Forelimb muscle (tissue), 1 donor: ENCODE measurements at places on chromosomes 5 and 9.

DNA sequence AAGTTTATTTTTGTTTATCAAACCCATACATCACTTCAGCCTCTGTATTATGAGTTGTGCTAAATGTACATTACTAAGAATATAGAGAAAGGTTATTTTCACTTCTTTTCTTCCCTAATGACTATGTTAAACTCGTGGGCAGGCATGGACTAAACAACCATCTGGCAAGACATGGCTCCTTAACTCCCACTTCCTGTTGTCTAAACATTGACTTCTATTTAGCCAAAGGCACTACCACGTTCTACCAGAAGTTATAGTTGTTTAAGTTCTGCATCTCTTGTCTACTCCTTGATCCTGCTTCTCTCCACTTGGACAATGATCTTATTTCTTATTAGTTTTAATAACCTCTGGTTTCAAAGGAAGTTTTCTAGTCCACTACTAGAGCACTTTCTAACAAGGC, 136.1 kb downstream of the MACIR start:
- DNase-seq = no peak

DNA sequence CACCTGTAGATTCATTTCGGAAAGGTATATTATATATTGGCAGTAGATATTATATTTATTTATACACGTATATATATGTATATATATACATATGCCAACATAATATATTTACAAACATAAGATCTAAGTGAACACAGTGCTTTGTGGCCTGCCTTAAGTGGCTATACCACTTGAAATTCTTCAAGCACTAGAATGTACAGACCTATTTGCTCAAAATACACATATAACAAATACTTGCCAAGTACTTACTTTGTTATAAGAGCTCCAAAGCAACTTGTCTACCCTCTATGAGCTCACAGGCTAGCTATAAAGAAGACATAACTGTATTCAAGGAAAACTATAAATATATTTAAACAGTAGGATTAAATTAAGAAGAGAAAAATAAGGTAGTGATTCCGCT, 33.6 kb upstream of the SLC36A1 start:
- DNase-seq = no peak

DNA sequence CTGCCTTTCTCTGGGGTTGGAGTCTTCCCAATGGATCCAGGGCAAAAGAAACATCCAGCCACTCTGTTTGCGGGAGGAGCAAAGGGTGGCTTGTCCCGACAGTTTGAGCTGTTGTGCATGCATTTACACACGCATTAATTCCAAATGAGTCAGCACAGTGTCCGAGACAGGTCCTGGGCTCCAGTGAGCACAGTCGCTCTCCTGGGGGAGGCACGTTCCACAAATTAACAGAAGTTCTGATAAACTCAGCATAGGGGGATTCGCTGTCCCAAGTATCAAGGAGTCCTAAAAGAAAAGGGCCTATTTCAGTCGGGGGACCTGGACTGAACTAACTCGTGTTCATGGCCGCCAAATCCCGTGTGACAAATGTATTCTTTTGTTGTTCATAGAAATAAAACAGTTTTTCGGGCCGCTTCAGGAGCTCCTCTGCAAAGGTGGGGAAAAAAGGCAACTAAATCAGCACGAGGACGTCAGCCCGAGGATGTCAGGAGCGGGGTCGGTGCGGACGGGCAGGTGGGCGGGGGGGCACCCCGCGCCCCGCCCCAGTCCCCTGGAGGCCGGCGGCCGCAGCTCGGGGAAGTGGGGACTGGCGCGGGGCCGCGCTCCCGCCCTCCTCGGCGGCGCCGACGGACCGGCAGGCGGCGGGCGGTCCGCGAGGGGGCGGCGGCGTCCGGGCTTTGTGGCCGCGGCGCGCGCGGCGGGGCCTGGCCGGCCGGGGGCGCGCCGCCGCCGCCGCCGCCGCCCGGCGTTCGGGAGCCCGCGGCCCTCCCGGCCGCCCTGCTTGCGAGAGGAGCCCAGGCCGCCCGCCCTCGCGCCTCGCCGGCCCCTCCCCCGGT, at the start of gene MSANTD3:
TSS of gene MSANTD3 (plus strand) at position 614 of the 836 bp plus-strand sequence. CDS start 14,796 bp downstream, outside the sequence.
- no peak for DNase-seq

GRCh38 chr5:169970911-169971765, 9.2 kb downstream of the INSYN2B start:
- DNase-seq = no peak

GRCh38 chr5:59814537-59814872, 79.0 kb downstream of the PDE4D start:
- no peak for DNase-seq

- no peak for DNase-seq
Measured at GRCh38 chr9:99299211-99300102, 77.4 kb downstream of the SEC61B start.

DNA sequence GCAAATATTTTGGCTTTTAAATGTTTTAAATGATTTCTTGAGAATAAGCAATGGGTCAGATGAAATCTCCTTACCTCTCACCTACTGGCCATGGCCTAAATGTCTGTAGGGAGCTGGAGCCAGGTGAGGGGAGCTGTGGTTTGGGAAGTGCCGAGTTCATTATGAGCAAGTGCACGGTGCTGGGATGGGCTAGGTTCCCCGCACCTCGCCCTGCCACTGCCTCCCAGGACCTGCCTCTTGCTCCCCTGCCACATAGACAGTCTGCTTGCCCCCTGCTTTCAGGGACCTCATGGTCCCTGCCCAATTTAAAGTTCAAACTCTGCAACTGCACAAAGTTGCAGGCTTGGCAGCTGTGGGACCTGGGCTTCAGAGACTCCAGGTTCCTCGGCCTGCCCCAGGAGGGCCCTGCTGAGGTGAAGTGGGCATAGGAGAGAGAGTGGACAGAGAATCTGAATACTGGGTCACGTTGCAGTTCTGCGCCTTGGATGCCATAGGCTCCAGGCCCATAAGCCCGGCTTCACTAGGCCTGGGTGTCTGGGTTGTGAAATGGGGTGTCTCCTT, 5.4 kb downstream of the OR13J1 start:
- no peak for DNase-seq

- DNase-seq = no peak
Measured at GRCh38 chr9:38186404-38187115, 117.5 kb upstream of the SHB start.

- DNase-seq = no peak
Measured at GRCh38 chr9:127126971-127127370, 4.5 kb upstream of the ANGPTL2 start.

DNA sequence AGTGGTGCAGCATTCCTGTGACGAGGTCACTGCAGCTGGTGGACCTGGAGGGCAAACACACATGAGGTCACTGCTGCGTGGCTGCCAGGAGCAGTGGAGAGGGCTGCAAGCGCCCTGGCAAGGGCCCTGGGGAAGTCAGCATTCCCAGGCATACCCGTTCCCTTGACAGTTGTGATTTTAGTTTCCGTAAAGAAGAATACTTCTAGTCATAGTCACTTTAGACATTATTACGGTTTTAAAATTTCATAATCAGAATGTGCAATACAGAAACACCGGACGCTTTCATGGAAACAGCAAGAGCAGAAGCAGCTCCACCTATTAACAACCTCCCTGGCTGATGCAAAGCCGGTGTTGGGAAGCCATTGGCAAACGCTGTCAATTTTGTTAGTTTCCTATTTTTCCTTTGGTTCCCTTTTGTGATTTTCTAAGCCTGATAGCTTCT, 129.8 kb downstream of the GADD45G start:
- DNase-seq = no peak

- DNase-seq = no peak
Measured at GRCh38 chr5:2588850-2589501, 162.5 kb downstream of the IRX2 start.

DNA sequence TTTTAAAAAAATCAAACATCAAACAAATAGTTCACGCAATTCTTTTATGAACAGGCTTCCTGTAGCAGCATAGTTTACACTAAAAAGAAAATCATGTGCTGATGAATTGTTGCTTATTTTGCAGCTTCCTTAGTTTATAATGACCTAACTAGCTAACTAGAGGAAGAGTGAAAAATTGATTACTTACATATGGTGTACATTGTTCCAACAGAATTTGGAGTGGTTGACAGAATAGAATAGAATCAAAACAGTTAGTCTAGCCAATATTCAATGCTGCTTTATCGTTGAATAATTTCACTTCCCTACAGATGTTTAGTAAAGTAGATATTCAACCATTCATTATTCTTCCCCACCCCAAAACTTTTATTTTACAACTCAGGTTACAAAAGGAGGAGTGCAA, 4.2 kb downstream of the NMUR2 start:
- DNase-seq = peak; percentile 40

DNA sequence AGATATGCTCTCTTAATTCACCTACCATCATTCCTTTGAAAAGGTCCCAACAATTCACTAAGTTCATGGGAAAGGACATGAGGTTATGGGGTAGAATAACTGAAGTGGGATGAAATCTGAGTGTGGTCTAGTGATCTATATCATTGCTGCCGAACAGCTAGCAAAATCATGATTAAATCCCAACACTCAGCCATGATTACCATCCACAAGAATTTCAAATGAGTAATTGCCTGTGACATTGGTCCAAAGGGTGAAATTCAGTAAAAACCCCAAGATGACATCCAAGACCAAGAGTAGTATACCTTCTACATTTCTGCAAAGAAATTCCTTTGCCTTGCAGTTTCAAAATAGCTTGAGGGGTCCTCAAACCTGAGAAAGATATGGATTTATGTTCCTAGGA, 225.6 kb downstream of the SPOCK1 start:
- no peak for DNase-seq

GRCh38 chr5:86546582-86546981, 71.2 kb upstream of the COX7C start:
- DNase-seq = no peak

DNA sequence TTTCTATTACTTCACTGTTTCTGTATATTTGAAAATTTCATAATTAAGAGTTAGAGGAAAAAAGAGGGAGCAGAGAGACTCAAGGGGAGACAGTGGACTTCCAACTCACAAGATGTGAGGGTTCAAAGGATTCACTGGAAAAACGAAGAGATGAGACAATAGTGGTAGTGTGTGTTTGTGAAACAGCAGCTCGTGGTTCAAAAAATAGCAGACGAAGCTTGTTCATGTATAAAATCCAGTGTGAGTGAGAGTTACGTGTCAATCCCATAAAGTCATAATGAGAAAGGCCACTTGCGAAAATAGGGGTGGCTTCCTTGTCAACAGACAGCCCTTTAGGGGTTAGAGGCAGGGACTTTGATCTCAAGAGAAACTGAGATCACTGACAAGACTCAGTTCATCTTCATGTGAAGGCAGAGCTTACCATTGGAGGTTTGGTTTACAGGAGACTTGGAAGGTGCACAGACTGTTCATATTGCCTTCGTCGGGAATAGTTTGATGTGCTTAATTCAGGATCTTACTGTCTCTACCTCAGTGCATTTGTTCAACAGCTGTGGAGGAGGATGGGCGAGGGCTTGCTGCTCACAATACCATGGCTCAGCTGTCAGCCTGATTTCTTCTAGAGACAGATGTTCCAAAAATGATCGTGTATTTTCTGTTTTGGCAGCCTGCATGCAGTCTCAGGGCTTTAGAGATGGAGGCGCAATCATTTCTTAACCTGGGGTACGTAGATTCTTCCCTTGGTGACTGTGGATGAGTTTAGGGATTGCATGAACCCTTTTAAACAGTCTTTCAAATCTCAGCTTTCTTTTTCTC, 105.7 kb upstream of the KLF9 start:
- no peak for DNase-seq

- DNase-seq = no peak
Measured at GRCh38 chr5:82591021-82591515, 312.9 kb upstream of the RPS23 start.

DNA sequence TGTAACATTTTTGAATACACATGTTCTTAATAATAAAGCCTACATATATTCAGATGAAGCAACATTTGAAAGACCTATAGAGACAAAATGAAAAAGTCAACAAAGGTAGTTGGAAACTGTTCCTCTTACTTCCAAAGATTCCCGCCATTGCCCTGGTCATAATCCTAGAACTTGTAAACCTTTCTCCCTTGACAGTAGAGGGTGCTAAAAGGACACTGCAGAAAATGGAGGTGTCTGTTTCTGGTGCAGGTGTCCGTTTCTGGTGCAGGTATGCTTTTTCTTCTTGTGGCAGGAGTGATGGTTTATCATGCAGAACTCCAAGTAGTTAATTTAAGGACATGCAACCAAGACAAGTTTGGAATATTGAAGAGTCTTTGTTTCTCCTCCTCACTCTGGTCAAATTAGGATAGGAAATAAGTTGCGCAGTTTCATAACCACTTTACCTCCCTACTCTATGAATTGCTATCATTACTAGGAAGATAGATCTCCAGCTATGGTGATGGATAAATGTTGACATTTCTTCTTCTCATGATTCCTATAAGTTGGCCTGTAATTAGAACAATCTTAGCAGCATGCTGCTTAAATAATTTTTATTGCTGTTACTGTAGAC, 56.0 kb upstream of the FAM174A start:
- DNase-seq = no peak

- DNase-seq = no peak
Measured at GRCh38 chr5:132628814-132629213, 29.2 kb upstream of the IL13 start.

DNA sequence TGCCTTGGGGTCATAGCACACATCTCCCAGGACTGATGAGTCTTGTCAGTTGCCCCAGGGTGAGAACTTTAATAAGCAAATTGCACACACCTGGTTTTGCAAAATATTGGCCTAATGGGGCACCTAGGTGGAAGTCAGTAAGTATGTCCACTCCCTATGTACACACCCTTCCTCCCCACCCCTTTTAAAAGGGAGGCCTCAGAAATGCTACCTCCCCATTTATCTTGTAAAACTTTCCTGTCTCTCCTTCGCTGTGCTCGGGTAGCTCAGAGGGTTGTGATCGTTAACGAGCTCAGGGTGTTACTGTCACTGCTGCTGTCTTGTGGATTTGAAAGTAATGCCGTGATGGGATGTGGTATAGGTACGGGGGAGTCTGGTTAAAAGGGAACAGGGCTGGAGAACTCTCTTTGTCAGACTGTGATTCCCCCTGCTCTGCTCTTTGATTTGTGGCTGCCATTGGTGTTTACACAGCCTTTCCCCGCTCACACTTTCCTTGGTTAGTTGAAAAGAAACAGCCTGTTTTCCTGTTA, 26.2 kb downstream of the ZNF462 start:
- DNase-seq = no peak

DNA sequence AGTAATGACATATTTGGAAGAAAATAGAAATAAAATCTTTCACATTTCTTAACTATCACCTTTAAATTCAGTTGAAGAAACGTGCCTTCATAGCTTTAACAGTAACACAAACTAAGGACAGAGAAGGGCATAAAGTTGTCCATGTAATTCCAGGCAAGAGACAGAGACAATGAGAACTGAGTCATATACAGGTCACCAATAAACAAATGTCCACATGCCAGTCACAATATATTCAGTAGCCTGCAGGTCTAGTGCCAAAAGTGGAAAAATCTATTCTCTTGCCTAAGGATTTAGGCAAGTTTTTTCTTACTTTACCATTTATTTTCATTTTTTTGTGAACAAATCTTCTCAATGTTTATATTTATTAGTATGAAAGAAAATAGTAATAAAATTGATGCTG, 1711.5 kb upstream of the NUDT12 start:
- no peak for DNase-seq

- DNase-seq = no peak
Measured at GRCh38 chr9:72497447-72498046, 23.9 kb upstream of the TMC1 start.

GRCh38 chr9:130124085-130124860, 47.9 kb upstream of the NCS1 start:
- no peak for DNase-seq

- peak; percentile 58 for DNase-seq
Measured at GRCh38 chr9:122912964-122913673, at the start of gene ZBTB6. Gene ZBTB6 (minus strand): TSS chr9:122913323. CDS start chr9:122912072, 1,251 bp downstream.

GRCh38 chr5:133461796-133462516, 150.4 kb downstream of the FSTL4 start:
- no peak for DNase-seq

- DNase-seq = no peak
Measured at GRCh38 chr5:1878050-1878849, 4.5 kb downstream of the IRX4 start.
